ENCODE measurements at places on chromosomes 7 and 10.
A peak's percentile ranks its signal among the peaks of the same experiment; 100 is the strongest.

DNA sequence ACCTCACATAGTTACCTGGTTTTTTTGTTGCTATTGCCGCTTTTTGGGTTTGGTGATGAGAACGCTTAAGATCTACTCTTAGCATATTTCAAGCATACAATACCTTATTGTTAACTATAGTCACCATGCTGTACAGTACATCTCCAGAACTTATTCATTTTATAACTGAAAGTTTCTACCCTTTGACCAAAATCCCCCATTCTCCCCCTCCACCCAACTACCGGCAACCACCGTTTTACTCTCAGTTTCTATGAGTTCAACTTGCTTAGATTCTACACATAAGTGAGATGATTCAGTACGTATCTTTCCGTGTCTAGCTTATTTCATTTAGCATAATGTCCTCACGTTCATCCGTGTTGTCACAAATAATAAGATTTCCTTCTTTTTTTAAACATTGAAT is 86.7 kb upstream of the IL6 start:
- DNase-seq, result no peak

DNA sequence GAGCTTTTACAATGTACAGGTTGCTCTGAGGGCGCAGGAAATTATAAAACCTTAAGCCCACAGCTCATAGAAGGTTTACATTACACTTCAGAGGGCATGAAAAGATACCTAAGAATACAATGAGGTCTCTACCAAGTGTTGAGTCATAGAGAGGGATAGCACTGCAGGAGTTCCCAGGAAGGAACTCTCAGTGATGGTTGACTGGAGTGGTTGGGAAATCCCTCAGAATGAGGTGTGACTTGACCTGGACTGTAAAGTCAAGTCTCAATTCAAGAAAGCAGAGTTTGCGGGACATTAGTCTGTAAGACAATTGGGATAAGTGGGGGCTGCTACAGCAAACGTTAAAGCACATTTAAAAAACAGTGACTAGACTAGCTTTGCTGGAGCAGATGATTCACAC is 21.9 kb downstream of the TNKS2 start:
- no peak for DNase-seq

GRCh38 chr10:76721891-76722505 is 915.6 kb downstream of the KCNMA1 start:
- no peak for DNase-seq

DNA sequence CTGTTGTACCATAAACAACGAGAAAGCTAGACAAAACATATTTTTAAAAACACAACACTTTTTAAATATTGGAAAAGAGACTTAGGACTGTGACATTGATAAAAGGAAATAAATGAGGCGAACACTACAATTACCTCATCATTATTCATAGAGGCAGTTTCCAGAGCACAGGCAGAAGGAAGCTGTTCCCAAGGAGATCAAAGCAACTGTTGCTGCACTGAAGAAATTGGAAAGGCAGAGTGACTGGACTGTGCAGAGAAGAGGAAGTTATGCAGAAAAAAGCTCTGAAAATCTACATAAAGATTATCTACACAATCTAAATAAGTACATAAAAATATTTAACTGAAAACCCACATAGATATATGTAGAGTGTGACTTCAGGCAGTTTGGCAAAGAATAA is 32.8 kb downstream of the MYO3A start:
- no peak for DNase-seq

DNA sequence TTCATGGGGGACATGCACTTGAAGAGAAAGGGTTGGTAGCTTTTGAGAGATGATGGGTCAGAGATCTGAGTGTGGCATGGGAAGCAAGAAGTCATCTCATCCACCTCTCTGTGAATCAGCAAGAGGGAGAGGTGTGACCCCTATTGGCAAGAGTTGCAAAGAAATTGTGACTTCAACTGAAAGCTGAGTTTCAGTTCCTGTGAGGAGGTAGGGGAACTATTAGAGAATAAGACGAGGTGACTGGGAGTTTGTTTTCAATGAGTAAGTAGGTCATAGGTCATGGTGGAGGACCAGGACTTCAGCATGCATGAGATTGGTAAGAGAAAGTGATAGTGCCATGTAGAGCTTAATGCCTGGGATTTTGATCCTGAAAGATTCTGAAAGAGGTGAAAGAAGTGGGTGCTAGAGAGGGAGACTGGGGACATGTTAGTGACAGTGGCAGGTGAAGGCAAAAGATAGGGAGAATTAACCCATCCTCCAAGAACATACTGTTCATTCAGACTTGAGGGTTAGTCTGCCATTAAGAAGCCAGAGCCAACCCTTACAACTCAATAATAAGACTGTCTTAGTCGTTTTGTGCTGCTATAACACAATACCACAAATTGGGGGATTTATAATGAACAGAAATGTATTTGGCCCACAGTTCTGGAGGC is 75.5 kb upstream of the CAPZA2 start:
- no peak for DNase-seq

GRCh38 chr7:139094596-139094995 is 14.9 kb downstream of the ZC3HAV1 start:
- no peak for DNase-seq

DNA sequence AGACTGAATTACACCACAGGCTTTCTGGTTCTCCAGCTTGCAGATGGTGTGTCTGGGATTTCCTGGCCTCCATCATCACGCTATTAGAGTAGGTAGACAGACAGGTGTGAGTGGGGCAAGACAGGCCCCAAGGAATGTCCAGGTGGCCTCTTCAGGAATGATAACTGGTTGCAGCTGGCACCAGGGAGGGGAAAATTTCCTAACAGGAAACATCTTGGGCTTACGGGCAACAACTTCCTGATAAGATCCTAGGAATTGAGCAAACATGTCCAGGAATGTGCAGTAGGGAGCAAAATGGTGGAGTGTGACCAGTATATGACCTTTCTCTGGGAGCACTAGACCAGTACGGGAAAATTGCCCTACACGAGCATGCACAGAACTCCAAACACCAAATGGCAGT is 11.3 kb downstream of the XRCC2 start:
- DNase-seq, result peak; percentile 65

- peak; percentile 51 for DNase-seq
Measured at GRCh38 chr10:32891261-32891660, 66.8 kb downstream of the ITGB1 start.

- DNase-seq, result no peak
Measured at GRCh38 chr10:80583685-80584084, 46.0 kb downstream of the SH2D4B start.

- DNase-seq, result no peak
Measured at GRCh38 chr10:61942604-61943461, 41.3 kb downstream of the ARID5B start.

GRCh38 chr7:24576171-24577025 is 3.1 kb downstream of the PALS2 start:
- no peak for DNase-seq

DNA sequence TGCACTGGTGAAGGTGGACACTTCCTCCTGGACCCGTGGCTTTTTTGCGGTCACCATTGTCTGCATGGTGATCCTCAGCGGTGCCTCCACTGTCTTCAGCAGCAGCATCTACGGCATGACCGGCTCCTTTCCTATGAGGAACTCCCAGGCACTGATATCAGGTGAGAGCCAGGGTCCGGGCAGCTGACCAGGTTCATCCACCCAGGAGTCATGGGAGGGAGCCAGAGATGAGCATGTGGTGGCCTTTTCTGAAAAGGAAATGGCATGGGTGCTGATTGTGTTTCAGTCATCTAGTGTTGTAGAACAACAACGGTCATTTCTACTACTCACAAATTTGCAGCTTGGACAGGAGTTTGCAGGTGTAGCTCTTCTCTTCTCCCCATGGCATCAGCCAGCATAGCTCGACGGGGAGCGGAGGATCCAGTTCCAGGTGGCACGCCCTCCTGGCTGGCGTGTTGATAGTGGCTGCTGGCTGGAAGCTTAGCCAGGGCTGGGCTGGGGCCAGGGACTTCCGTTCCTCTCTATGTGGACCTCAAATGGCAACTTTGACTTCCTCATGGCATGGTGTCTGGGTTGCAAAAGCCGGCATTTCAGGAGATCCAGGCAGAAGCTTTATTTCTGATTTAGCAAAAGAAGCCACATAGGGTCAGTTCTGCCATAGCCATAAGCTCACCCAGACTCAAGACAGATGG is 32.7 kb downstream of the SLC29A3 start:
- no peak for DNase-seq

- no peak for DNase-seq
Measured at GRCh38 chr7:51046103-51046466, 263.4 kb upstream of the GRB10 start.

DNA sequence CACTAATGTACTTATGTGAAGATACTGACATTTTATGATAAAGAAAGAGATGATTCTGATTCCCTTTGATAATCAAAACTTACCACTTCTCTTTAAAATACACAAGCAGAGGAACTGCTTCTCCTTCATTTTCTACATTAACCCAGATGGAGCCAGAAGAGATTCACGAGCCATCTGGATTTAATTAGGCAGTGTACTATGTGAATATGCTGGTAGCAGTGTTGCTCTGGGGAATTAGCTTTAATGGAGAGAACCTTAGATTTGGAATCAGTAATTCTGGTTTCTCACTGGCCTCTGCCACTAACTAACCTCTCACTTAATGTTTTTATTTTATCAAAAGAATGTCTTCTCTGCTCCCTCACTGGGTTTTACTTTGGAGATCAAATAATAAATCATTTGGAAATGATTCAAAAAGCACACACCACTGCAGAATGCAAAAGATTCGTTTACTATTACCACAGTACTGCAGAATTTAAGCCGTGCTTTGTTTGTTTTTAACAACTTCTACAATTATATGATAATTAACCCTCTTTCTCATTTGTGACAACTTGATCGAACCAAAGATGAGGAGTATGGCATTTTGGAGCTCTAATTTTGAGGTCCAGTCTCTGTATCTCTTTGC is 77.5 kb upstream of the PHYHIPL start:
- DNase-seq, result no peak

DNA sequence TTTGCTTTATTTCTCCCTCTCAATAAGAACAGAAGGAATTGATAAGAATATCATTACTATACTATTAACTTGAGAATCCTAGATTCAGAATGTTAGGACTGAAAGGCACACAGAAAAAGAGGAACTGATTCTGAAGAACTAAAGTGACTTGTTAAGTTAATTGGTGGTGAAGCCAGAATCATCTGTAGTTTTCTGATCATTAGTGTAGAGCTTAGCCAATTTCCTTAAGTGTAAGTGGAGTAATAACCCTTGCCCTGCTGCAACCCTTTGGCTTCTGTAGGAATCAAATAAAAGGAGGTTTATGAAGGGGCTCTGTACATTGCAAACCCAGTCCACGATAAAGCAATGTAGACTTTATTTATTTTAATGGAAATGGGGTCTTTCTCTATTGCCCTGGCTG is 1186.0 kb downstream of the SORCS3 start:
- no peak for DNase-seq

DNA sequence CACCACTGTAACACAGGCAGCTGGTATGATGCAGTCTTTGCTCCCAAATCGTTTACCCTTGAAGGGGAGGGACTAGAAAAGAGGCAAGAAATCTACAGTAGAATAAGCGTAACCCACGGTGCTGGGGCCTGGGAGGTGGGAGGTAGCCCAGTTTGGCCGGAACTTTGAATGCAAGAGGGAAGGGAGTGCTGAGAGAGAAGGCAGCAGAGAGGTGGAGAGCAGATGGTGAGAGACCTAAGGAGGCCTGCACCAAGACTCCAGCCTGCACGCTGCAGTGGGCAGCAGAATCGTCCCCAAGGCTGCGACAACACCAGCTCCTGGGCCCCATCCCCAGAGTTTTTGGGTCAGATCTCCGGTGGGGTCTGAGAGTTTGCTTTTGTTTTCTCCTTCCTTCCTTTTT is 547.5 kb downstream of the GALNT17 start:
- DNase-seq, result no peak

- no peak for DNase-seq
Measured at GRCh38 chr10:84159076-84159685, 14.4 kb upstream of the GPR15LG start.

DNA sequence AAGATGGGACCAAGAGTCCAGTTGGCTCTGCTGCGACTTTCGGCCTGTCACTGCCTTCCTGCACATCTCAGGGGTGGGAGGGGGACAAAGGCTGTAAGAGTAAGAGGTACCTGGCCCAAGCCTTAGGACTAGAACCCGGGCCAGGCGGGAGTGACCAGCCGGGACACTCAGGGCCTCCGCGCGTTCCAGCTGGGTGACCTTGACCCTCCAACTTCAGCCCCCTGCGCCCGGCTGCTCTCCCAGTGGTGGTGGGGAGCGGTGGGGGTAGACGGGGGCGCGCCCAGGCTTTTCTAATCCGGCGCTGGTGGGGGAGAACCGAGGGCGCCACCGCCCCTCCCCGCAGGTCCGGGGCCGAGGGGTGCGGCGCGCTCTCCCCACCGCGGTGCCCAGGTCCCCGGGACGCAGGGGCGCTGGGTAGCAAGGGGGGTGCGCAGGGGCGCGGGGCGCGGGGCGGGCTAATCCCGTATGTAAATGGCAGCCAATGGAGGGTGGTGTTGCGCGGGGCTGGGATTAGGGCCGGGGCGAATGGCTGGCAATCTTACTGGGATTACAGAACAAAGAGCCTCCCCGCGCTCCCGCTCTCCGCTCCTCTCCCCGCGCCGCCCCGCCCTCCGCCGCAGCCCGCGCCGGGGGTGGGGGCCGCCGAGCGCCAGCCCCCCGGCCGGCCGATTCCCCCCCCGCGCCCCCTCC is at the start of gene GTF2IRD1:
Gene GTF2IRD1 (plus strand): TSS at position 585 of the 690 bp plus-strand sequence. CDS start 54,175 bp downstream, outside the sequence.
- DNase-seq, result peak; percentile 84

DNA sequence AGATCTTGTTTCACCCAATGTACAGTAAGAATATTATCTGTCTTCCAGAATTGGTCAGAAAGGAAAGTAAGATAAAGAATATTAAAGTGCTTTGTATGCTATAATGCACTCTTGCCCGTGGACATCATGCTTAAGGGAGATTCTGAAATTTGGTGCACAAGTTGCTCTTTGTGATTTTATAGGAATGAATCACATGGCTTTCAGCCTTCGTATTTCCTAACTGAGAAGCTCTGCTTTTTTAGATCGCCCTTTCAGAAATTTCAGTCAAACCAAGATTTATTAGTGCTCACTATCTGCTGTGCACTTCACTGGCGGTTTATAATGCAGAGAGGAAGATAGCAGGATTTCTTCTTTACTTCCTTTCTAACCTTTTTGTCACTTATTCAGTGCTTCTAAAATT is 1248.5 kb upstream of the LRRN3 start:
- DNase-seq, result no peak

DNA sequence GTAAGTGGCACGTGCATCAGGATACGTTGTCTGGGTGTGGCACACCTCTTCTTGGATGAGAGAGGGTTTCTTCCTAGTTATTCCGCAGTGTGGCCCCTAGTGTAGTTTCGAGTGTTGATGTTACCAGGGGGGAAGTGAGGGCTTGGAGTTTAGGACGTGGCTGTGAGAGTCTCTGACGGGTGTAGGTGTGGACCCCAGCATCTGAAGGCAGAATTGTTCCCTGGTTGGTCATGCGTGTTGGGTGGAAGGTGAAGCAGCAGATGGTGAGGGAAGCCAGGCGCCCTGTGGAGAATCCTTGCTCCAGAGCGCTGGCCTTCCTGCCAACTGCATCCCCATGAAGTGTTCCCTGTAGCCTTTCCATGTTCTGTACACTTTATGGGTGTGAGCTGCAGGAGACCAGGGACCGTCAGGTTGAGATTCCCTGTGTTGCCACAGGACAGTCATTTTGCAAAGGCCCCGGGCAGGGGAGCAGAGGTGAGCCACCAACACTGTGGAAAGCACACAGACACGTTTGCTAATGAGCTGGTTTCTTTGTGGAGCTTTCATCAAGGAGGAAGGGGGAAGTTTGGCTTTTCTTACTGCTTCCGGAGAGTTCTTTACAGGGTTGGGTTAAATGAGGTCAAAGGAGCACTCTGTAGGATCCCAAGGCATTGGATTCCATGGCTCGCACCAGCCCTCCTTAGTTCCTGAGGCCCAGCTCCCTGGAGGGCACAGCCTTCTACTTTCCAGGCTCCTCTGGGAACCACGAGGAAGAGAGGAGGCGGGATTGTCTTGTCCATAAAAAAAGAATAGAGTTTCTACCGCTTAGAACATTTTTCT is 32.0 kb downstream of the TSPAN14 start:
- no peak for DNase-seq

GRCh38 chr7:103447073-103447960 is 1.3 kb upstream of the SLC26A5 start:
- DNase-seq, result peak; percentile 88
